ENCODE measurements at places on chromosomes 6 and 20.

DNA sequence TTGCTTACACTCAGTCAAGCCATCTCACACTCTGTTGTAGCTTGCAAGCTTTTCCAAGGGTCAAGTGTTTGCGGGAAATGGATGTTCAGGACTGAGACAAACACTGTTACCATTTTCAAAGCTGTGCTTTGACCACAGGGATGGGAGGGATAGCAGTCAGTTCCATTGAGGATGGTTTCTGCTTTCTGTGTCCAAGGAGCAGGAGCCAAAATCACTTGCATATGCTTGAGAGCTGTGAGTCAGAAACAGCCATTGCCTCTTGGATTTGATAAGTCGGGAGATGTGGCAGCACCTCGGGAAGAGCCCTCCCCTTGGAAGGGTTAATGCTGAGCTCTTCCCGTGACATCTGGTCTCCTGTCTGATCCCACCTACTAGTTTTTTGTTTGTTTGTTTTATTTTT, 85.2 kb downstream of the TCP11 start:
- no peak for DNase-seq

DNA sequence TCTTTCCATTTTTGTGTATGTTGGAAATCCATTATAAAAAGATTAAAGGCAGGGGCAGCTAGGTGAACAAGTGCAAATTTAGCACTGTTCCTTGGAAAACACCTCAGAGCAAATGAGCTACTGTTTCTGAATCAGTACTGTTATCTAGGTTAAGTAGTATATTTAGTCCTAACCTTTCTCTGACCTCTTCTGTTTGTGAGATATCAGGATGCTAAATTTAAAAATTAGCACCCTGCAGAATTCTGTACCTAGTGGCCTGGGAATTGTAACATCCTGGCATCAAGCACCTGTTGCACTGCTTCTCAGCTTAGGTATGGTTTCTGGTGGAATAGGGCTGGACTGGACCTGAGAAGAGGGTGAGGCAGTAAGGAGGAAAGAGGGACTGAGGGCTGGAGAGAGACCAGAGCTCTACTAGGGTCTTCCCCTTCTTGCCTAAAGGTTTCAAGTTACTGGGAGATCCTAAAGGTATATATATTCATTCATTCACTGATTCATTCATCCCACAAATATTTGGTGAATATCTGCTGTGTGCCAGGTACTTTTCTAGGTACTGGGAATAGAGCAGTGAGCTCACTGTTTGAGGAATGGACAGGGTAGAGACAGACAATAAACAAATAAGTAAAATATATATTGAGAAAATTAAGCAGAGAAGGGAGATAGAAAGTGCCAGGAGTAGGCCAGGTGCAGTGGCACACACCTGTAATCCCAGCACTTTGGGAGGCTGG, 5.2 kb downstream of the ZNF76 start:
- no peak for DNase-seq

DNA sequence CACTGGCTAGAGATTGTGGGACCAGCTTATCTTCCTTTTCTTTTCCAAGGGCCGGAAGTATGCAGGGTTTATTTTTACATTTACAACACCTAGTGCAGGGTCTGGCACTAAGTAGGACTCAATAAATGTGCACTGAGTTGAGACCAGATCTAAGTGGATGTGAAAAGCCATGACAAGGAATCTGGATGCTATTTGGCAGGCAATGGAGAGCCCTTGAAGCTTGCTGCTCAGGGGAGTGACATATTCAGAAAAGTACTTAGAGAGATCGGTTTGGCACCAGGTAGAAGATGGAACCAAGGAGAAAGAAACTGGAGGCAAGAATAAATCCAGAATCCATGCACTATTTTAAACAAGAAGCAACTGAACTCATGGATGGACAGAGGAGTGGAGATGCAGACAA, 815.8 kb downstream of the MAFB start:
- no peak for DNase-seq

DNA sequence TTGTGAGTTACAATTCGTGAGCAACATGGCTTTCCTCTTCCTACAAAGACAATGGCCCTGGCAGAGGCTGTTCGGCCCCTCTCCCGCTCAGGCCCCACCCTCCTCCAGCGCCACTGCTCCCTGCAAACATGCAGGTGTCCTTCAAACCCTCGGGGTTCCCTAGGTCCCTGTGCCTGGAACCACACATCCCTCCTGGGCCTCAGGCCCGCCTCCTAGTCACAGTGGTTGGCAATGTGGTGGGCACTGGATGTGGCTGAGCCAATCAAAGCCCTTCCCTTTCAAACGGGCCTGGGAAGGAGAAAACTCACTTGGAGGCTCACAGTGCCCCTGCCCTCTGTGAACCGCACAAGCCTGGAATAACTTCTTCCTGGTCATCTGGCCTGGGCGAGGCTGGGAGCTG, 147.2 kb downstream of the TFAP2C start:
- no peak for DNase-seq

DNA sequence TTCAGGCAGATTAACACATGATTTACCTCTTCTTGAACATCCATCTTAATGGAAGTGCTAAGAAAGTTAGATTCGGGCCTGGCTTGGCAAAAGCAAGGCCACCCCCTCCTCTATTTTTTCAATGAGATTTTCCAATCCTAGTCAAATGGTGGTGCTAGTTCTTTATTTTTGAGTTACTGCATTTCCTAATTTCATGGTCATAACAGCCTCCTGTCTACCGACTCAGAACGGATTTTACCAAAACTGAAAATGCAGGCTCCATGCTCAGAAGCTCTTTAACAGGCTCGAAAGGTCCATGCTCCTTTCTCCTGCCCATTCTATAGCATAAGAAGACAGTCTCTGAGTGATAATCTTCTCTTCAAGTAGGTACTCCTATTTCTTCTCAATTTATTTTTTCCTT, 117.2 kb upstream of the ESR1 start:
- no peak for DNase-seq

DNA sequence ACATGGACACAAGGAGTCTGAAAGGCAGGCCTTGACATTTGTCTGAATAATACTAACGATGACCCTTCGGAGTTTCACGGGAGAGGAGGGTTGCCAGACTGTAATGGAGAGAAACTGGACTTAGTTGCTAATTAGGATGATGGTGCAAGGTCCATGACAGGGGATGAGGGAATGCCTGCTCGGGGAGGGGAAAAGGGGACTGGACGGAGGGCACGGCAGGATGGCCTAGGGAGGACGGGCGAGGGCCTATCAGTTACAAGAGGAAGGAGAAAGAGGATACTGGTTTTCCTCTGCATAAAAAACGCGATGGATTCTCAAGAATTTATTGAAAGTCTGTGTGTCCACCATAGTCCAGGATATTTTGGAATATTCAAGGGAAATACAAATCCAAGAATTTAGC, 42.7 kb downstream of the IRAK1BP1 start:
- no peak for DNase-seq

DNA sequence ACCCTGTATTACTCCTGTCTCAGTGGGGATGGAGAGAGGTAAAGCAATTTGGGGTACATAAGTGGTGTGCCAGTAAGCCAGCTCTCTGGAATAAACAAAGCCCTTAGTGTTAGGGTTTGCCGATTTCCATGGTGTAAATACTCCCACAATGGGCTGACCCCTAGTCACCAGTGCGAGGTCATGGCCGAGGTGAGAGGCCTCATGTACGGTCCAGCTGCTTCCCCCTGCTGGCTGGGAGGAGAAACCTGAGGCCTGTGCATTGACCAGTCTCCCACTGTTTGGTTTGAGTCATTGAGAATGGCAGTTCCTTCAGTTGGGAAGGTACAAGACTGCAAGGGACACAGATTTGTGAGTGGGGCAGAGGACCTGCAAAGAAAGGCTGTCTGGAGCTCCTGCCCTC, 382.0 kb downstream of the CDH26 start:
- no peak for DNase-seq

DNA sequence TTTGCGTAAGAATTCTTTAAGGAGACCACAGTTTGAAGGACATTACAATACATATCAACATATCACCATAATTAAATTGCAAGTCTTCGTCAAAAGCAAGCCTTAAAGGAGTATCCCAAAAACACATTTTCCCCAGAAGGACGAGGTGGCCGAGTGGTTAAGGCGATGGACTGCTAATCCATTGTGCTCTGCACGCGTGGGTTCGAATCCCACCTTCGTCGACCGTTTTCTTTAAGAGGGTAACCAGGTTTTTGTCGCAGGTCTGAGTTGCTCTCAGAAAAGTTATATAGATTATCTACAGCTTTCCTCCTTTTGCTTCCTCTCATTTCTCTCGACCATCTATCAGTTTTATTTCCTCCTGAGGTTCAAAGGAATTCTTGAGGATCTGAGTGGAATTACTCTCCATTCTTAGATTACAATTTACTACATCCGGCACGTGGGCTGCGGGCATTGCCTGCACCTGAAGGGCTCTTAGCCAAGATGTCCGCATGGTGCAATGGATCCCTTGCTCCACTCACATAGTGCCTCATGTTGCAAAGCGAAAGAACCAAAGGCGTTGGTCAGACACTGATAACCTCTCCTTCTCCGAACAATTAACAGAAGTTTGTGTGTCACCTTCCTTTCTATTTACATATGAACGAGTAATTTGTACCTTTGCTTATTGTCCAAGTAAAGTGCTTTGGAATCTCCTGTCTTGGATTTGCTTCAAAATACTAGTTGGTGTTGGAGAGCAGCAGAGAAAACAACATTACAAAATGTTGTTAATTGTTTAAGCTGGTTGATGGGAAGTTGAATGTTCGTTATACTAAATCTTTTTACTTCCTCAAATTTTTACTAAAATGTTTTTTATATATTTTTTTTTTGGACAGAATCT, 14.0 kb downstream of the POM121L2 start:
- no peak for DNase-seq

GRCh38 chr6:50829898-50830444, 11.3 kb downstream of the TFAP2B start:
- no peak for DNase-seq

DNA sequence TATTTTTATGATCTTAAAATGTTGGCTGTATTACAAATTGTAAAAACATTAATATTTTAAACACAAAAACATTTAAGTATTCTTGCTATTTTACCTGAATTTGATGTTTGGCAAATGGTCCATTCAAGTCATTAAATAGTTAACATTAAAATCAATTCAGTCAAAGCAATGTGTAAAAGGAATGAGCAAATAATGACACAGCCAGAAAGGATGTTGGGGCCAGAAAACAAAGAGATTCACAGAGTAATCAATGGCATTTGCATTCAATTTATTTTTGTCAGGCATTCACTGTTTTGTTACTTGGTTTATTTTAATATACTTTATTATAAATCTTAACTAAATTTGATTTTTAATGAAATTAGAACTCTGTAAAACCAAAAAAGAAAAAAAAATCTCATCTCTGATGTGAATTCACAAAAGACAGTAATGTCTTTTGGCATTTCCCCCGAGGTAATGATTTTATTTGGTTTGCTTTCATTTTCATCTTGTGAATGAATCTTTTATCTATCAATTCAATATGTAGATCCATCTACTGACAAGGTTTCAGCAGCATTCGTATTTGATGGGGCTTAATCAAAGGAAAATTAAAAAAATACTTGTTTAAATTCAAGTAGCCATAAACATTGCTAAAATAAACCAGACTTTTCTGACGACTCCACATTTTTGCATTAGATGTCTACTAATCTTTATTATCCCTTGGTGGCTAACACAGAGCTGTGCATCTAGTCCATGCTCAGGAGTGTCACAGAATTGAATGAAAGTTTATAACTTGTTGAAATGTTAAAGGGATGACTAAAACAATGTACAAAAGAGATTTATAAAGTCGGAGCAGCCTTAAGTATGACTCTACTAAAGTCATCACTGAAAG, 866.7 kb upstream of the GJE1 start:
- no peak for DNase-seq

GRCh38 chr6:158595223-158595622, 35.3 kb downstream of the TMEM181 start:
- DNase-seq = no peak

GRCh38 chr6:106804346-106805335, 169.9 kb downstream of the CD24 start:
- no peak for DNase-seq

DNA sequence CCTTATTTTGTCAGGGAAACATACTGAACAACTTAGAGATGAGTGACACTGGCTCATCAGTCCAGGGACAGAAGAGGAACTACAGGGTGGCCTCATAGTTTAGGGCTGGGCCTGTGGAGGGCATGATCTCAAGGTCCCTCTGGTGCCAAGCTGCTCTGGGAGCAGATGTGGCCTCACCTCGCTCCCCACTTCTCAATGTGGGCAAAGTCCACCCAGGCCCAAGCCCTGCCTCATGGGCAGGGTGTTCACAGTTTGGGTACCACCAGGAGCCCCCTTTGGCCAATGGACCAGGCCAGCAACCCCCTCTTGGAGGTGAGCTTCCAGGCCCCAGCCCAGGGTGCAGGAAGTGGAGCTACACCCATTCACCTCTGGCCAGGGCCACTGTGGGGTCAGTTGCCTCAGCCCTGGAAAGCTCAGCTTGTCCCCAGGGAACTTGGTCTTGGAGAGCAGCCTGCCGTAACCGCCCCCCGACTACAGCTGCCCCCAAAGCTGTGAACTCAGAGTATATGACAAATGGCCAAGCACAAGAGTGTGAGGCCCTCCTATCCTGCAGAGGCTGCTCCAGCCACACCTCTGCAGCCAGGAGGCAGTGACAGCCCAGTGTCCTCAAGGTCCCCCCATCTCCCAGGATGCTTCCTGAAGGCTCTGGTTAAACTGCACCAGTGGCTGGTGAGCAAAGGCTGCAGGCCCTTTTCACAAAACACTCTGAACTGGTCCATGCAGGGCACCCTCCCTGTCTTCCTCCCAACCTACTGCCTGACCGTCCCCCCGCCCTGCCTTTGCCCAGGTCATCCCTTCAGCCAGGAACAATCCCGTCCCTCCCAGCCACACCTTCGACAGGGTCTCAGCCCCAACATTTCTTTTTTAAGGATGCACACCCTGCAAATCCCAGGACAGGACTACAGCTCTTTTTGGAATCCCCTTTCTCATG, 3.6 kb downstream of the ADISSP start:
- DNase-seq = no peak

DNA sequence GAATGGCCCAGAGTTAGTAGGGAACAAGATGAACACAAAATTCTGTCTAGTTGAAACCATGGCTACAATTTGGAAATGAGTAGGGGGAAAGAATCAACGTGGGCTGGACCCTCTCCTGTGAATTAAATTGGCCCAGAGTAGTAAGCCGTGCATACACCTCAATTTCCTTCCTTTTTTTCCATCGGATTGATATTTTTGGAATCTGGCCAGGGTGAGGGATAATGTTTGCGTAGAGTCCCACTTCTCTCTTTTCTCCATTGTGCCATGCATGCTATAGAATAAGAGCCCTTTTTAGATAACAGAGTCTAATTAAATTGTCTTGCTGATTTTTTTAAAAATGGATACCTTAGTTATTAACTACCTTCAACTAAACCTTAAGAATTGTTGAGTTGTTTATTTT, 35.2 kb downstream of the XRN2 start:
- no peak for DNase-seq

DNA sequence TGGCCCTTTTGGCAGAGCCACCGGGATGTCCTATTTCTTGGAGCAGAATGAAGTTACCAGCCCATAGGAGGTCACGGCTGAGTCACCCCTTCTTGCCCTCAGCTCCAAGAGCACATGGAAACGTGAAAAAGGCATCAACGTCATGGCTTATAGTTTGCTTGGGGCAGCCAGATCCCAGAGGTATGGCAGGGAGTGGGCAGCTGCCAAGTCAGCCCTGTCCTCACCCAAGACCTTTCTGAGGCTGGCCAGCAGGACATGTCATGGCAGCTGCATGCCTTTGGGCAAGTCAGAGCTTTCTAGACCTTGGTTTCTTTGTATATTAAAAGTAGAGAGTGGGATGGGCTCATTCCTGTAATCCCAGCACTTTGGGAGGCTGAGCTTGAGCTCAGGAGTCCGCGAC, 8.2 kb upstream of the MDFI start:
- no peak for DNase-seq

- no peak for DNase-seq
Observed at GRCh38 chr6:33320315-33321181, 3.0 kb upstream of the ZBTB22 start.
